ENCODE measurements at places on chromosomes 4 and X.

- no peak for DNase-seq
Observed at GRCh38 chr4:56241500-56241899, 145.8 kb downstream of the AASDH start.

GRCh38 chr4:6403400-6403685, 69.1 kb downstream of the PPP2R2C start:
- DNase-seq: no peak

DNA sequence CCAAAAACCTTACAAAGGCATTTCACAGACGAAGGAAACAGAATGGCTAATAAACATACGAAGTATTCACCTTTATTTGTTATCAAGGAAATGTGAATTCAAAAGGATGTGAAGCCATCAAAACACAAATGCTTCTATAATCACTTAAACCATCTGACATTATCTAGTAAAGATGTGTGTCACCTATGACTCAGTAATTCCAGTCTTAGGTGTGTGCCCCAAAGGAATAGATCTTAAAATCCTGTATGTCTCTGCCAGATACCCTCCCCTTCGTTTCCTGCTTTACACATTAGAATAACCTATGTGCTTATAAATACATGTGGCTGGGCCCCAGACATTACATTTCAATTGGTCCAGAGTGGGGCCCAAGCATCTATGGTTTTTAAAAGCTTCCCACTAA, 41.8 kb upstream of the CEP135 start:
- DNase-seq: no peak

DNA sequence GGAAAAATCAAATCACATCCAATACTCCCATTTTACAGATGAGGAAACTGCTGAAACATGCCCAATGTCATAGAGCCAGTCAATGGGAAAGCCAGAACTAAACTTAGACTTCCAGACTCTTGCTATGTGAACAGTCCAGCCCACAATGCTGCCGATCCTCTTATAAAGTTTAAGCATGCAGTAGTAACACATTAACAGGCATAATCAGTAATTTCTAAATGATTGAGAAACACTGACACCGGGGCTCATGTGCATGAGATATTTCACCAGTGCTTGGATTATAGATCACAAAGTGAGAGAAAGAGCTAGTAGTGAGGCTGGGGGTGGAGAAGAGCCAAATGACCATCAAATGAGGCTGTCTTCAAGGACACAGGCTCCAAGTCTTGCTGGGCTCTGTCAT, 2.5 kb downstream of the BDH2 start:
- DNase-seq: no peak

DNA sequence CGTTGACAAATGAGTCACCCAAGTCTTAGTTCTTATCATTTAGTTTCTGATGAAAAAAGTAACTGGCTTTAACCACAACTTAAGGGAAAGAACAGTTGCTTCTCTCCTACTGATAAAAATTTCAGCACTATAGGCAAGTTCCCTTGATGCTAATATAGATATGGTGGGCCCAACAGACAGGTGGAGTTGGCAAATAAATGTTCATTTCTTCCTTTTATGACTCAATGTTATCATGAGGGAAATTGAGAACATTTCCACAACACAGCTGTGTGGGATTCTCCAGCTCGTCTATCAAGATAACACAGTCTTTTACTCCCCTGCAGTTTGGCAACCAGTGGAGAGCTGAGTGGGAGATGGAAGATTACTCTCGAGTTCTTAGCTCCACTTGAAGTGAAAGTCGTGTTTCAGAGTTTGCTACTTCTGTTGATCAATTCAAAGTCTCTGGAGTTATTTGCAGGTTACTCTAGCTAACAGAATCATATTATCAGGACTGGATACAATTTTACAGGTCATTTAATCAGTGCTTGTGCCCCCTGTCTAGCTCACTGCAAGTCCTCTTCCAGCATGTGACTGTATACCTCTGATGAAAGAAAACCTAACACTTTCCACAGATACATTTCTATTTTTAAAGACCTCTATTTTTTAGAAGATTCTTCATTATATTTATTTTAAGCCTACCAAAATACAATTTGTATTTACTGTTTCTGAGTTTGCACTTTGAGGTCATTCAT, 270.6 kb upstream of the GK2 start:
- no peak for DNase-seq

DNA sequence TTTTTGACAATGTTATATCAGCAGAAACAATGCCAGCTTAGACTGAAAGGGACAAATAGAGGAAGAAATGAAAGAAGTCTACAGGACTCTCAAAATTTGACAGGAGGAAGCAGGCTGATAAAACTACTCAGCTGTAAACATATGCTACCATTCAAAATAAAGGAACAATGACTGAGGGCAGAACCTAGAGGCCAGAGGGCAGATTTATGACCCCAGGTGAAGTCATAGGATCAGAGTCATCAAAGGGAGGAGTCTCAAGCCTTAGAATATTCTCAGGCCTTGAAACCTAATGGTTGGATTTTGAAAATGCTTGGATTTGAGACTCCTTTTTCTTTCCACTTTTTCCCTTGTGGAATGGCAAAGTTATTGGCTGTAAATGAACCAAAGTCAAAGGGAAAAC, 17.0 kb upstream of the SYTL5 start:
- no peak for DNase-seq

DNA sequence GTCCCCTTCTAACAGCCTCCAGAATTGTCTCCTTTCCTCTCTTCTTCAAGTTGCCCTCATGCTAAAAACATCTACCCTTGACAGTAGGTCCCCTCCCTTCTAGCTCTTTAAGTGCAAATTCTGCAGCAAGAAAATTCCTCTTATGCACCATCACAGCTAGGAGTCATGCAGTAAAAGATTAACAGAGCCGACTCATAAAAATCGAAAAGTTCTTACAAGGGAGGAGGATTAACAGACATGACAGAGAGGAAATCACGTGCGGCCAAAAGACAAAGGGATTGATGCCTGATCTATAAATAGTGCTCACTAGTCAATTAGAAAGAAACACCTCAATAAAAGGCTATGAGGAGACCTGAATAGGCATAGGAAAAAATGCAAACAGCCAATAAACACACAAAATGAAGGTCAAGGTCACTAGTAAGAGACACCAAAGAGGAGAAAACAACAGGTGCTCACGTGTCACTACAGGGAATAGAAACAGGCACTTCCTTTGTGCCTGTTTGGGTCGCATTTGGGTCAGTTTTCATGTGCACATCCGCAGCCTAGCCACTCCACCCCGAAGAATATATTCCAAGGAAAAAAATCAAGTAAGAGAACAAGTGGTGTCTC, 3.4 kb downstream of the RNF212 start:
- no peak for DNase-seq

GRCh38 chr4:98639523-98639922, 18.9 kb downstream of the TSPAN5 start:
- no peak for DNase-seq

DNA sequence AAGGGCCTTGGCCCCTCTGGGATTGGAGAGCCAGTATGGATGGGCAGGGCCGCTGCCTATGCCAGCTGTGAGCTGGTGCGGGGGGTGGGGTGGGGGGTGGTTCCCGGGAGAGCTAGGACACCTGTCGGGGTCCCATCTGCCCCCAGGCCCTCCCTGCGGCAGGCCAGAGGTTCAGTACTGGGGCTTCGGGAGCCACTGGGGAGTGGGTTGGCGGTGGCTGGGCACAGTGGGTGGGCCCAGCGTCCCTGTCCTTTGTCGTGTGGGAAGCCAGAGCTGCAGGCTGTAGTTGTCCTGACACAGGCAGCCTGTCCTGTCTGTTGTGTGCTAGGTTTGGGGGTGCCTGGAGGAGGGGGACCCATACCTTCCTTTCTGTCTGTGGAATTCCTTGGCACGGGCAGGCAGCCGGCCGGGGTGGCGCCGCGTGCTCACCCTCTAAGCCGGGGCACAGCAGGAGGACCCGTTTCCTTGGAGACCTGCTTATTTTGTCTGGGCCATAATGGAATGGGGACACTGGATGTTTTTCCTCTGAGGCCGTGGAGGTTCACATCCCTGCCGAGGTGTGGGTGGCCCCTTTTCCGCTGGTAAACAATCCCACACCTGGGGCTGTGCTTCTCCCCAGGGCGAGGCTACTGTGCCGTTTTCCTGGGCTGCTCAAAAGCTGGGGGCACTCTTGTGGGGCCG, 14.8 kb downstream of the DOK7 start:
- no peak for DNase-seq

- no peak for DNase-seq
Observed at GRCh38 chr4:126553248-126553647, 1079.5 kb upstream of the INTU start.

DNA sequence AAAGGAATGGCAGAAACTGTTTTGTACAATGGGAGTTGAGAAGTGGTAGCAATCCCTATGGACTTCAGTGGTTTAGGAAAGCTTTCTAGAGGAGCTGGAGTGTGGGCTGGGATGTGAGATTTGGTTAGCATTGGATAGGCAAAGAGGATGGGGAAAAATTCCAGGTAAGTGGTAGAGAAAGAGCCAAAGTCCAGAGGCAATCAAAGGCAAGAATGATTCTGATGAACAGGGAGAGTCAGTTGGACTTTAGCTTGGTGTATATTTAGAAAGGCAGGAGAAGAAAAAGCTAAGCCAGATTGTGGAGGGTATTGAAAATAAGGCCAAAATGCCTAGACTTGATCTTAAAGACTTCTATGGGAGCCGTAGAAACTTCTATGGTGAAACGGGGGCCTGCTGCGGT, 3.7 kb upstream of the VSIG4 start:
- DNase-seq: no peak

GRCh38 chr4:48891028-48891619, 15.4 kb downstream of the OCIAD2 start:
- DNase-seq: no peak

GRCh38 chrX:42219231-42219630, 295.9 kb upstream of the CASK start:
- DNase-seq: no peak

DNA sequence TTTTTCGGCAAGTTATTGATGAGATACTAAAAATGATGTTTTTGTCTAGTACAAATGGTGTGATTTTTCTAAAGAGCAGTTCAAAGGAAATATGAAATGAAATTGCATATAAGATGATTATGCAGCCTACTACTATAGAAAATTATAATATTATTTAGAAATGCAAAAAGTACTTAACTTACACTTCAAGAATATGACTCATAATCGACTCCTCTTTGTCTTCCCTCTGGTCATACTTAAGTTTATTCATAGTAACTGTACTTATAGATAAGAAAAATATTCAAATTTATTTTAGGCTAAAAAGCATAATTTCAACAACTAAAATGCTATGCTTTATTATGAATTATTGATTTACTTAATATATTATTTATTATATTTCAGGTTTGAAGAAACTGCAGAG, 33.2 kb downstream of the CEP44 start:
- DNase-seq: no peak

GRCh38 chr4:167622481-167623240, 388.4 kb upstream of the SPOCK3 start:
- no peak for DNase-seq

DNA sequence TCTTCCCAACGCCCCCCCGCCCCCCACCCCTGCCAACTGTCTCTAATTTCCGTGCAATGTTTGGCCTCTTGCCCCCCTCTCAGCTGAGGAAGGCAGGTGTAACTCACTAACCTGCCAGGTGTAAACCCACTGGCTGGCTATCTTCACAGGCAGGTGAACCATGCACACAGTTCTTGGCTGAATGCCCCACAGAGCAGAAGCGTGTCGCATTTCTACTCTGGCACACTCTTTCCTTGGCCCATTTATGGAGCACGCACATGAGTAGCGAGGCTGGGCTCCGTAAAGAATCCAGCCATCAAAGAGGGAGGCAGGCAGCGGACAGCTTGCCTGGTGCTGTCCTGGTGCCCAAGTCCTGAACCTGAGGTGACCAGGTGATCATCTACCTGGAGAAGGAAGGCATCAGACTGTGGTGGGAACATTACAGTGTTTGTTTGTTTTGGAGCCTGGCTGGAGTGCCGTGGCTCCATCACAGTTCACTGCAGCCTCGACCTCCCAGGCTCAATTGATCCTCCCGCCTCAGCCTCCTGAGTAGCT, 39.2 kb upstream of the CRMP1 start:
- DNase-seq: no peak

- DNase-seq: no peak
Observed at GRCh38 chrX:150899191-150899757, 806 bp upstream of the CD99L2 start.

GRCh38 chrX:121120690-121121605, 73.5 kb downstream of the GLUD2 start:
- DNase-seq: no peak

GRCh38 chr4:145644699-145645098, 25.5 kb downstream of the MMAA start:
- DNase-seq: no peak

DNA sequence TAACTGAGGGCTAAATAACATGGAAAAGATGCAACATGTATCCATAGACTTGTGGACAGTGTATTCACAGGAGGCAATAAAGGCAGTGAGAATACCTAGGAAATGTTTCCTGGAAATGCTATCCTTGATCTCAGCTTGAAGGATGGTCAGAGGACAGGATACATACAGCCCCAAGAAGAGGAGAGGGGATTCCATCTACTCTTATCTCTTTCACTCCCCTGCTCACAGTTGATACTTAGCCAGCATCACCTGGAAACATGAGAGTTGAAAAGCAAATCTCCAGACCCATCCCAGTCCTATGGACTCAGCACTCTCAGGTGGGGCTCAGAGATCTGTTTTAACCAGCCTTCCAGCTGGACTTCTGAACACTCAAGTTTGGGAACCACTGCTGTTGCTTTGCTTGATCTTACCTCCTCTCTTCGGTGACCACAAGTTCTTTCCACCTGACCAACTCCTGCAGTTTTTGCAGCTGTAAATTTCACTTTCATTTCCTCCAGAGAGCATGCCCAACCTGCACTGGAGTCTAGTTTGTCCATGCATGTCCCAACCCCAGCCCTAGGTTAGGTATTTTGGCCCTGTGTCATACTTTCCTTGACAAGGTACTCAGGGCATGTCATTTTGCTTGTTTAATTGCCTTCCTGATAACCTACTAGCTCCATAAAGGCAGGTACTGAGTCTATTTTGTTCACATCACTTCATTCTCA, 10.4 kb downstream of the RELL1 start:
- no peak for DNase-seq

DNA sequence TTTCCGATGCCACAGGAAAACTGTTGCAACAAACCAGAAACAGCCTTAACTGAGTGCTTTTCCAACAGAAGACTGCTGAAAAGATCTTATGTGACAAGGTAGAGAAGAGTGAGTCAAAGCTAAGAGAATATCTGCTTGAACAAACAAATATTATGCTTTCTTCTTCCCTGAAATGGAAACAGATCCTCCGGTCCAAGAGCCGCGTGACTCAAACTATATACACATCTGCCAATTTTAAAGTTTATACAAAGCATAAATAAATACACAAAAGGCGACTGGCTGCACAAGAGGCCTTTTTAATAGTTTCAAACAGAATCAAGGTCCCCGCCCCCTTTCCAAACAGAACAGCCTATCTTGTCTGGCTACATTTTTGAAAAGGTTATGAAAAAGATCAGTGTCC, 329.7 kb upstream of the F9 start:
- no peak for DNase-seq

GRCh38 chrX:71556036-71556435, 22.2 kb upstream of the GCNA start:
- DNase-seq: no peak

GRCh38 chr4:162869157-162869556, 297.5 kb downstream of the NAF1 start:
- no peak for DNase-seq

GRCh38 chrX:123854329-123854728, 5.5 kb upstream of the XIAP start:
- no peak for DNase-seq
